ENCODE measurements at places on chromosomes 2 and 18. TPM values are rescaled to one million over a fixed set of nuclear protein-coding genes. Genes with fewer than 3 reads are reported as not detected.

The D2HGDH gene
- total RNA-seq: 7.5 TPM

The GLB1L gene
- total RNA-seq: 3.4 TPM

The KIF1A gene
- total RNA-seq: 43.7 TPM

The ITPRIPL1 gene
- 0.44 TPM for total RNA-seq

The CDH19 gene
- total RNA-seq: 30.4 TPM

The ZC3H6 gene
- total RNA-seq: 16.9 TPM

The GPAT2 gene
- 3.9 TPM for total RNA-seq

The EXOC6B gene
- 80.5 TPM for total RNA-seq

The ANAPC1 gene
- 19.0 TPM for total RNA-seq

The POLR1A gene
- total RNA-seq: 20.6 TPM

The SRD5A2 gene
- total RNA-seq: not detected

The PROC gene
- not detected for total RNA-seq
